Astrocyte (in vitro differentiated cells and primary cell): ENCODE measurements at places on chromosomes 7 and 10. TPM values are rescaled to one million over a fixed set of nuclear protein-coding genes. Genes with fewer than 3 reads are reported as not detected.

CFAP70 gene
- 1.2 and 1.3 TPM in 2 replicates for total RNA-seq

DNAJC30 gene
- total RNA-seq: 10.5 and 11.0 TPM in 2 replicates

PSD gene
- 8.8 and 11.7 TPM in 2 replicates for total RNA-seq

NFKB2 gene
- total RNA-seq: 35.7 and 39.9 TPM in 2 replicates

VSIR gene
- total RNA-seq: 2.9 and 3.4 TPM in 2 replicates

ADAM12 gene
- total RNA-seq: 100 and 126 TPM in 2 replicates

DNA sequence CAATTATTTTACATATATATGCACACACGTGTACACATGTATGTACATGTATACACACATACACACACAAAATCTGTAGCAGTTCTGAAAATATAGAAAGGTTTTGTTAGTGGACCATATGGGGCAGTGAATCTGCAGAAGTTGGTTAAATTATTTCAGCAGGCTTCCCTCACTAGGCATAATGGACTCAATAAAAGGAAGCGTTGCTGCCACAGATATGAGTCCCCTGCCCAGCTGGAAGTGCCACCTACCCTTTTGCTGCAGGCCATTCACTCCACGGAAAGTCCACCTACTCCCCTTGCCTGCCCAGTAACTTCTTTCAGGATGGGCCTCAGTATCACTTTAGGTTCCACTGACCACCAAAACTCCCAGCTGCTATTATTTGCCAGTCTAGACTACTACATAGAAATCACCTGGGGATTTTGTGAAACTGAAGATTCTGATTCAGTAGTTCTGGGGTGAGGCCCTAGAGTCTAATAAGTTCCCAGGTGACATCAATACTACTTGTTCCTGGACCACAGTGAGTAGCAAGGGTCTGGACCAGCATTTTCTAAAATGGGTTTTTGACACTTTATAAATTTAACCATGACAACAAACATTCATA is 29.3 kb upstream of the CROT start:
- no peak for DNase-seq

GRCh38 chr7:22546769-22547168 is 46.8 kb upstream of the STEAP1B start:
- DNase-seq: no peak

- no peak for DNase-seq
These were observed 115.0 kb upstream of the KIF5B start for GRCh38 chr10:32171204-32171603.

DNA sequence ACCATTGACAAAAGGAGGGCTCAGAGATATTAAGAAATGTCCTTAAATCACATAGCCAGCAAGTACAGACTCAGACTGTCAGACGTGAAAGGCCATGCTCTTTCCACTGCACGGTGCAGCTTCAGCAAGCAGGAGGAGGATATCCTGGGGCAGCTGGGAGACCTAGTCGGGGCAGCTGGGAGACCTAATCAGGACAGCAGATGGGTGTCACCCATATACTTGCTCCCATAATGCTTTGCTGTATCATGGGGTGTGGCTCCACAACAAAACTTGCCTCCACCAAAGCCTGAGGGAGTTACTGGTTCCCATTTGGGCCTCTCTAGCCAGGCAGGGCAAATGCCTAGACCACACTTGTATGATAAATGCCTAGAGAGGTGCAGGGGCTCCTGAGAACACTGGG is 55.4 kb downstream of the GRID1 start:
- DNase-seq: no peak

GRCh38 chr7:2622869-2623697 is 8.7 kb upstream of the TTYH3 start:
- DNase-seq: no peak

DNA sequence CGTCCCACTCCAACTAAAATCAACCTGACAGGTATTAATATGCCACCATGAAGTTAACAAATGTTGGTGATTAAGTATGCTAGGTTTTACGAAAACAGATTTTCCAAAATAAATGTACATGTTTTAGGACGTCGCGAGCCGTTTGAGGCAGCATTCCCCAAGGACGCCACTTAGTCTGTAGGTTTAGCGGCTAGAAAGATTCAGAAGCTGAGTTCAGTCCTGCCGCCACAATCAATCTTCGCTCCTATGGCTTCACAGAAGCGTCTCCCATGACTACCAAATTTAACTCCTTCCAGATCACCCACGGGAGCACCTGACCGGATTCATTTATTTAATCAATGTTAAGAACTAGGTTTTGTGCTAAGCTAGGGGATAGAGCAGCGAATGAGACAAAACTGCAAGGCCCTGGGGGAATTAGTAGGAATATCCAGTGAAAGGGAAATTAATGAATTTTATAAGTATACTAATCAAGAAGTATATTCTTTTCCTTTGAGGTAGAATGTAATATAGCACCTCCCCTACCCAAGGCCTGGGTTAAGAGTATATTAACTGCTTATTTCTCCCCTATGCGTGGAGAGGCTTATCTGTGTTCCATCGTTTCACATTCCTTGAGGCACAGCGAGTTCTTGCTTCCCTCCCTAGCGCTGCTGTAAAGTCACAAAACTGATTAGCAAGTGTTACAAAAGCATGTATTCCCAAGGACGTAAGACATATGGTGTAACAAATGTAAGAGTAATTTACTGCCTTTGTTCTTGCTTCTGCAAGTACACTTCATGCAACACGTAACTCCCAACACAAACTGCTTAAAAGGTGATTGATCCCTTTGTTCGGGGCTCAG is 994 bp upstream of the CYP51A1 start:
- peak; percentile 25 for DNase-seq

DNA sequence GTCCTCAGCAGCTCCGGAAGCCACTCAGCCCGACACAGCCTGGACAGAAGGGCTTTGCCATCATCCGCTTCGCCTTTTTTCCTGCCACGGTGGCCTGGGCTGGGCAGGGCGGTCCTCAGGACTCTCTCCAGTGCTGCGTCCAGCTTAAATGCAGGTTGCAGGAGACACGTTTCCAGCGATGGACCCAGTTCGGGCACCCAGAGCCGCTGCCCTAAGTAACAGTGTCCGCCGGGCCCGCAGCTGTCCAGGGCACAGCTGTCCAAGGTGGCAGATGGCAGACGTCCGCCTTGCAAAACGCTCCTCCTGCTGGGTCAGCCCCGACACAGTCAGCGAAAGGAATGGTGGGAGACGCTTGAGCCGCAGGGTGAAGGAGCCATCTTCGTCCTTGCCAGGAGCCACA is 37.0 kb upstream of the FOXL3 start:
- DNase-seq: no peak

GRCh38 chr7:37329940-37330339 is 118.7 kb downstream of the ELMO1 start:
- no peak for DNase-seq

GRCh38 chr10:17891435-17891834 is 60.3 kb upstream of the SLC39A12 start:
- DNase-seq: no peak

GRCh38 chr7:21767300-21767900 is 178.3 kb downstream of the CDCA7L start:
- DNase-seq: peak; percentile 25

DNA sequence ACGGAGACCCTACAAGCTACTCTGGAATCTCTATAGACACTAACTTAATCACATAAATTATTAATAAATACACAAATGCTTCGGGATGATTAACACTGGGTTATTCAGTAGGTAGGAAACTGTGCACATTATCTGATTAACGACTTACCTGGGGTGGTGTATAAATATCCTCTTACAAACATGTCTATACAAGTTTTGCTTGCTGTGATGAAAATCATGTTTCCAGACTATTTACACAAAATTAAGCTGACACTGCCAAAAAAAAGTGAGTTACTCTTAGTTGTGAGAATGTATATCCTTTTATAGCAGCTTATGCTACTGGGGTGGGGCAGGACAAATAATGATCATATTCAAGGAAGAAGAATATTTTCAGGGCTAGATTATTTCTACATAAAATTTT is 314.6 kb downstream of the C7orf25 start:
- DNase-seq: no peak

- no peak for DNase-seq
These were observed 82.6 kb upstream of the ARHGAP21 start for GRCh38 chr10:24806262-24806661.

GRCh38 chr10:132319853-132320653 is 11.9 kb upstream of the LRRC27 start:
- peak; percentile 87 for DNase-seq

- DNase-seq: no peak
These were observed 29.9 kb upstream of the ZNF273 start for GRCh38 chr7:64873155-64873500.

DNA sequence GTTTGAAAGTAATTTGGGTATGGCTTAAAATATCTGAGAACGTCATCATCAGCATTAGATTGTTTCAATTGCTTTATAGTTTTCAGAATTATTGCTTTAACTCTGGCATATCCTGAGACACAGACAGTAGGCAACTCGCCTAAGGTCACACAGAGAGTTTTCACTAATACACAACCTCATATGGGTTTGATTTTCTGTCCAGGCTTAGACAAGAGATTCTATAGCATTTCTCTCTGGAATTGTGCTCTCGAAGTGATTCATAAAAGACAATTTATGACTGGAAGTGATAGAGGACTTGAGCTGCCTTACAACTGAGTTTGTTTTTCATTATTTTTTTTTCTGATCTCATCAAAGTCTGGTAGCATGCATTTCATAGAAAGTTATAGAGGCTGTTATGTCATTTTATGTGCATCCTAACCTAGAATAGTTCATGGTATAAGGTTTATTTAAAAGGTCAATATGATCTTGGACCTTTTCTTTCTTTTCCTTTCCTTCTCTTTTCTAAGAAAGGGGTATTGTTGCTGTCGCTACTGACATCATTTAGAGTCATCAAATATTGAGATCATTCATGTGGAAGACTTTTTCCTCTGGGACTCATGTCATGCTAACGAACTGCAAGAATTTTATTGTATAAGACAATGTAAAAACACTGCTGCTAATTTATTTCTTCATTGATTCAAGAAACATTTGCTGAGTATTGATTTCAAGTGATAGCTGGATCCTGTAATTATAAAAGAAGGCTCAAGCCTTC is 278.2 kb downstream of the PLXDC2 start:
- DNase-seq: no peak

DNA sequence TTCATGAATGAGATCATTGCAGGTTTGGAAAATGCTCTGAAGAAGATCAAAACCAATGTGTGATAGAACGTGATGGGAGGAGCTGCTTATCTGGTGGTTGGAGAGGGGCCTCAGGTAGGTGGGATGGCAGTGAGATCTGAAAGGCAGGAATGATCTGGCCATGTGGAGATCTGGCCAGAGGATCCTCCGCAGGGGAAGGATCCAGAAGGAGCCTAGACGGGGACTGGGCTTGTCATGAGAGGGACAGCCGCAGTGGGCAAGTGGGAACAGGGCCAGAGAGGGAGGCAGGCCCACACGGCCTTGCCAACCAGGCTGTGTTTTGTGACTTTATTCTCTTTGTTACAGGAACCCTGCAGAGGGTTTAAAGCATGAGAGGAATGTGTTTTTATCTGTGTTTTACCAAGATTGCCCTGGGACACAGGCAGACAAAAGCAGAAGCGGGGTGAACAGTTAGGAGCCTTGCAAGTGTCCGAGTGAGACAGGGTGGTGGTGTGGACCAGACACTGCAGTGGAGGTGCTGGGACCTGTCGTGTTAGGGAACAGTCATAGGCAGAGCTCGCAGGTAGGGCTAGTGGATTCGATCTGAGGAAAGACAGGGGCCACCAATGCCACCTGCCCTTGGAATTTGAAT is 66.6 kb downstream of the TLL2 start:
- DNase-seq: no peak

DNA sequence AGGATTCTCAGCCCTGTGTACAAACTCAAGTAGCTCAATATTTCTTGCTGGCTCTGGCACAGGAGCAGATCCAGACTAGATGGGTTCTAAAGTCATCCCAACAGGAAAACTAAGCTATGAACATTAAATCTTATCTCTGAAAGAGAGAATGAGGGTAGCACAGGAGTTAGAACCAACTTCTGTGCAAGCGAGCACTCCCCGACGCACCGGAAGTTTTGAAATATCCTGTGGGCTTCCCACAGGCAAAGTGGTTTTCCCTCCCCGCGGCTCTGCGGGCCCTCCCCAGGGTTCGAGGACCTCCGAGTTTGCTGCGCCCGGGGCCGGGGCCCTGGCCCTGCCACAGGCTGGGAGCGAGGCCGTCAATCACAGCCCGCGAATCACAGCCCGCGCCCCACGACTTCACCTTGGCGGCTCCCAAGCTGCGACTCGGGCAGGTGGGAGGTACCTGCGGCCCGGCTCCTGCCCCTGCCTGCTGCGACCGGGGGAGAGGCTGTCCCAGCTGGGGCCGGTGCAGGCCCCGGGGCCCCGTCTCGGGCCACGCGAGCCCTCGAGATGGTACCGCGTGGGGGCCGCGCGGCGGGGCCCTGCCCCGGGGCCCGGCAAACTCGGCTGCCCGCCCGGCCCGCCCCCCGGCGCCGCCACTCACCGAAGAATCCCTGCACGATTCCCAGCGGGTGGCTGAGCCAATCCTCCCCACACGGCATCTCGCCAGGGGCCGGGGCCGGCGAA is 598 bp downstream of the MCMBP start:
- no peak for DNase-seq

DNA sequence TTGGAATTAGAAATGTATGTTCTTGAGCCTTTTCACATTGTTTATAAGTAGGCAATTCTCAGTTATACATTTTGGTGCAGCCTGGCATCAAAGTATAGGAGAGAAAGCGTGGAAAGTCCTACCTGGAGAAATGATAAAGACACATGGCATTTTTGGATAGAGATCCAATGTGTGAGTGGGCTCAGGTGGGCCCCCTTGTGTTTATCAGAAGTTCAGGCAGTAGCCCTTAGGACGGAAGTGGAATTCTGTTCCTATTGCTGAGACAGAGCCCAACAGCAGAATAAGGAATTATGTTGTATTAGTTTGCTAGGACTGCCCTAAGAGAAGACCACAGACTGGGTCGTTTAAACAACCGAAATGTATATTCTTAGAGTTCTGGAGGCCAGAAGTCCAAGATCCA is 85.2 kb upstream of the AMPH start:
- DNase-seq: no peak

GRCh38 chr10:80196270-80196949 is 8.9 kb downstream of the ANXA11 start:
- DNase-seq: peak; percentile 59

DNA sequence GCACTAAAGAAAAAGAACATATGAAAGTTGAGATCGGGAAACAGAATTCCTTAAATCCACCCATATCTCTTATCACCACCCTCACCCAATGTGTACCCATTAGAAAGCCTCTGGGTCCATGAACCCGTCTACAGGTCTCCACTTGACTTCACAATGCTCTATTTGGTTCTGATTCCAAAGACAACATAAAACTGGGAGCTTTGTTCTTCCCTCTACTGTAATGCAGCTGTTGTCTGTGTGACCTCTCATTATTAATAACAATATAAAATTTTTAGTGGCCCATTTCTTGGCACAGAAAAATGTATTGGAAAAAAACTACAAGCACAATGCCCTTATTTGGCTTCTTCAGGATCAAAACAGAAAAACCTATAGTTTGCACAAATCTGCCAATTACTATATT is 30.0 kb downstream of the DOCK4 start:
- no peak for DNase-seq
